ENCODE measurements at places on chromosomes 7 and 10.

- DNase-seq, result no peak
These were observed 74.4 kb downstream of the NHLRC2 start for GRCh38 chr10:113928830-113929229.

- no peak for DNase-seq
These were observed 17.6 kb downstream of the BHLHA15 start for GRCh38 chr7:98228801-98229200.

- DNase-seq, result no peak
These were observed 15.2 kb downstream of the CACNA2D1 start for GRCh38 chr7:82428186-82428961.

- no peak for DNase-seq
These were observed 109.7 kb upstream of the NAMPT start for GRCh38 chr7:106394526-106394925.

GRCh38 chr7:24888653-24889052 lies 91.3 kb downstream of the OSBPL3 start:
- DNase-seq, result no peak

- peak; percentile 28 for DNase-seq
These were observed 55.8 kb upstream of the LANCL2 start for GRCh38 chr7:55309040-55309991.

- DNase-seq, result no peak
These were observed 253.3 kb downstream of the PRPF18 start for GRCh38 chr10:13840036-13840435.

DNA sequence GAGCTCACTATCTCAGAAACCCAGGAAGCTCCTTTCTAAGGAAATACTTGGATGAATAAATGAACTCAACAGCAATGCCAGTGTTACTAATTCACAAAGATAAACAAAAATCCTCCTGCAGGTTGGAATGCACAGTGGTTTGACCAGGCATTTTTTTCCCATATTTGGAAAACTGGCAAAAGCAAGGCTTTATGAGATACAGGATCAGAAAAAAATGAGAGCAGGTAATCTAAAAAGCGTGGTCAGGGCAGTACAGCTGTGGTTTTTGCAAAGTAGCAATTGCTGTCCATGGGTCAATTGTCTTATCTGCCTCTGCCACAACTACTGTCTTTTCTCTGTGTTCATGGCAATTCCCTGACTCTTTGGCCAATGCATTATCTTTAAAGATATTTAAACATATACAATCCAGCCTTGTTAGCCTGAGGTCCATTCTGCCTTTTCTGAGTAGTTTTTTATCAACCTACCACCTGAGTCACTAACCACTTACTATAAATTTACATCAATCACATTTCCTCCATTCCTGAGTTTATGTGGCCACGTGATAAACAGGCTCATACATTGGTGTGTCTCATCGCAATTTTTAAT lies 564.5 kb upstream of the IGFBP3 start:
- DNase-seq, result no peak

GRCh38 chr10:48575901-48576300 lies 29.0 kb downstream of the ARHGAP22 start:
- DNase-seq, result no peak

DNA sequence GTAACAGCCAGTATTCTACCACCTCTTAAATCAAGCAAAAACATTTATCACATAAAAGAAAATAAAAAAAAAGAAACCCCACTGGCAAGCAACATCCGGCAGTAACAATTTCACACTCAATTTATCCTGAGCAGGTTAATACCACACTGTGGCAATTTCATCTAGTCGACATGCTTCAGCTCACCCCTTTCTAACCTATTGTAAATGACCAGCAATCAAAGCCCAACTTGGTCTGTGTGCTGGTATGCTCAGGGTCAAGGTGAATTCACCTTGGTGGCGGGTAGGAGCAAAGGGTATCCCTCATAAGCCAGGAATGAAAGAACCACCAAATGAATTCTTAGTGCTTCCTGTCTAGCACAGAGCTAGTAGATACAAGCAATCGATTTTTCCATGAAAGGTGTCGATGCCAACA lies 109.1 kb upstream of the AFAP1L2 start:
- no peak for DNase-seq

DNA sequence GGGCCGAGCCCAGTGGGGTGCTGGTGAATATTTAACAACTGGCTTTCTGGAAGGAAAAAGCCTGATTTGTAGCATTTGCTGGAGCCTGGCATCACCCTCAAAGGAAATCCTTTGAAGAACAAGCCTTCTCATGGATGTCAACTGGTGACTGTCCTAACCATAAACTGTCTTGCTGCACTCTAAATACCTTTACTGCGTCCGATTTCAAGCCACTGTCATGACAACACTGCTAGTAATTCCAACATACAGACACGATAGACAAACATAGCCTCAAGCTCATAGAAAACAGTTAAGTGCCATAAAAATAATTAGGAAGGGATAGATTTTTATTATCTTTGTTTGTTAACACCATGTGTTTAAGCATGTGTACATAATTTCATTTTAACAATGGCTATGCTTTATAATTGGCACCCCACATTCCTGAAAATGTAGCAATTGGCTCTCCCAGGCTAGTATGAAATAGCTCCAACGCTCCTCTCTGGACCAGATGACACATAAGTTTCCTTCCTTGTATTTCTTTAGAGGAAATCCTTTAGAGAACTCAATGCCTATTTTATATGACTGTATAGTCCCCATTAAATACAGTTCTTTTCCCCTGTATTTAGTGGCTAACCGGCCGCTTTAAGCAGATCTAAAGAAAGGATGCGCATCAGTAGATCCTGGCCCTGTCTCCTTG lies 273.4 kb downstream of the PRPF18 start:
- no peak for DNase-seq

DNA sequence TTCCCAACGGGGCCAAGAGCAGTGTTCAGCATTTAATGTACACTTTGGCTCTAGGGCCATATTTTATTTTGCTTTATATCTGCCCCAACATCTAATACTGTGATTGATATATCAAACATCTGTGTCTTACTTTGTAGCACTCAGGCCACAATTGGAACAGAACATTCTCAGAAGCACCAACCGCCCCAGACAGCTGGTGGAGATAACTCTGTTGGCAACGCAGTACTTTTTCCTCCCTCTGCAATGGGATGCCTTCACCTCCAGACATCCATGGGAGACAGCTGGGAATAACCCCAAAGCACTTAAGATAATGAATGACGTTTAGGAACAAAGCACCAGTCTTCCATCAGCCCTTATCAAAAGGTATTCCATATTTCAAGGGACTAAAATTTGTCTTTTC lies 57.4 kb downstream of the PIP4K2A start:
- no peak for DNase-seq

Measured in T-helper 9 cell (primary cell).